SHP77 treated with DMSO at 0.1 percent for 48 hours (cell line): ENCODE measurements at places on chromosomes 2 and 18.

- DNase-seq, result no peak
These were observed 79.7 kb downstream of the RRM2 start for GRCh38 chr2:10202131-10202665.

- DNase-seq, result no peak
These were observed at the start of gene SH3RF3 for GRCh38 chr2:109128616-109129355. Gene SH3RF3, plus strand, starts transcription at chr2:109129205.

- no peak for DNase-seq
These were observed 337.3 kb downstream of the OSR1 start for GRCh38 chr2:19021100-19021476.

- DNase-seq, result no peak
These were observed 181.8 kb downstream of the MYO1B start for GRCh38 chr2:191427031-191427430.

DNA sequence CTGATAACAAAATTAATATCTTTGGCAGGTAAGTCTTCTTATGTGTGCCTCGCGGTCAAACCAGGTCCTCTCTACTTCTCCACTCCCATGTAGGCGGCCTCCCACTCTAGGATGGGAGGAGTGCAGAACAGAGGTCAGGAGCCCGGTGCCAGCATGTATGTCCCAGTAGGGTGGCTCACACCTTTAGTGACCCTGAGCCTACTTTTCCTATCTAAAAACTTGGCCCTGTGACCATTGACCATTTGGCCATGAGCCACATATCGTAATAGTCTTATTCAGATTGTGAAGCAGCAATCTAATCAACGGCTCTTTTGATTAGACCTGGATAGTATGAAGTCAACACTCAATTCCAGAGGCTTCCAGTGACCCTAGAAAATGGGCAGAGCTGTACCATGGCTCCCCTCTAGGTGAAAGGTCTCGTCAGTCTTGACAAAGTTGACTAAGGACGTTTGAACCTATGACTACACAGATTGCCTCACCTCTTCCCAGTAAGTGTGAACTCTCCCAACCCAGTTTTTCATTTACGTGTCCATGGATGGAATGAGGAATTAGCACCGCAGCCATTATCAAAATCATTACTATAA is 17.1 kb upstream of the FABP1 start:
- no peak for DNase-seq

DNA sequence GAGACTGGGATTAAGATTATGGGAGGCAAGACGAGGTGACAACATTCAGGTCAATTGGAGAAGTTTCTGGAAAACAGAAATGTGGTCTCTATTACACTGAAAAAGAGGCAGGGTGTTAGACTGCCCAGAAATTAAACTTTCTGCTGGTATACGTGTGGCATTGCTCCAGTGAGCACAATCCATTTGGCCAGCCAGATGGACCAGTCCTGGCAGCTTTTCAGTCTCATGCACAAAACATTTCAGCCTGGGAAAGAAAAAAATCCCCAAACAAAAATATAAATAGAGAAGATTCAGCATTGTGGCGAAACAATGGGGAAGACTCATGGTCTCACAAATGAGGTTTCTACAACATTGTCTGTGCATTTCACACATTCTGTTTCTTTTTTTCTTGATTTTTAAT is 113.9 kb downstream of the HNMT start:
- no peak for DNase-seq

GRCh38 chr18:33828949-33829348 is 250.9 kb downstream of the ASXL3 start:
- no peak for DNase-seq

GRCh38 chr2:128289439-128289838 is 29.2 kb downstream of the HS6ST1 start:
- no peak for DNase-seq

DNA sequence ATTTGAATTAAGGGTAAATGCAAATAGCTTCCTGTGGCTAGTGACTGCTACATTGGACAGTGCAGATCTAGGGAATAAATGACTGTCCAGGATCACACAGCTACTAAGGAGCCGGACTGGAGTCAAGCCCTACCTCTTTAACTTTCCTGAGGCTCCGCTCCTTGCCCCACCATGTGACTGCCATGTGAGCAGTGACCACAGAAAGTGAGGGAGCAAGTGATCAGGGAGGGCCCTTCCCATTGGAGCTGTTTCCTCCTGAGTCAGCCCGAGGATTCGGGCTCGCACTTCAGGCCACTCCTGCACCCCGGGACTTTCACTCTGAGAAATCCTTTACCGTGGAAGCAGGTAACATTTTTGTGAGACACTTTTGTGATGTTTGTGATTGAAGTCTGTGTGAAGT is 198.0 kb downstream of the ANKRD30B start:
- no peak for DNase-seq

- no peak for DNase-seq
These were observed 121.0 kb downstream of the MYO1B start for GRCh38 chr2:191366199-191366598.

- DNase-seq, result no peak
These were observed 56.5 kb downstream of the RASGRP3 start for GRCh38 chr2:33532966-33533365.

DNA sequence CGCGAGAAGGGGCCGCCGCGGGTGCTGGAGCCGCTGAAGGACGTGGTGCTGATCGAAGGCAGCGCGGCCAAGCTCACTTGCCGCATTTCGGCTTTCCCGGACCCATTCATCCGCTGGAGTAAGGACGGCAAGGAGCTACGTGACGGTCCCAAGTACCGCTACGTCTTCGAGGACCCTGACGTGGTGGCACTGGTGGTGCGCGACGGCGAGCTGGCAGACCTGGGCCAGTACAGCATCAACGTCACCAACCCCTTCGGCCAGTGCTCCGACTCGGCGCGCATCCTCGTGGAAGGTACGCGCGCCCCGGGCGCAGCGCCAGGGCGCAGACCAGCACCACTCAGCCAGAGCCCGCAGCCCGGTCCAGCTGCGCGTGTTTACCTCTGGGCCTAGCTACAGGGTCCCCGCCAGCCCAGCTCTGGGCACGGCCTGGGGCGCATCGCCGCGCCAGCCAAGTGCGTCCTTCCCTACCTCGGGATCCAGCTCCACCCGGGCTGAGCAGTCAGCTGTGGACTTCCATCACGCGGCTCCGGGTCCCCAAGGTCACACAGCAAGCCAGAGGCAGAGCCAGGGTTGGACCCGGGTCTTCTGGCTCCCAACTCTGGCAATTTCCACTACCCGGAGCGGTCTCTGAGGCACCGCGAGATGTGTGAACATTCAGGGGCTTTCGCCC is 1.7 kb upstream of the GMPPA start:
- DNase-seq, result no peak

DNA sequence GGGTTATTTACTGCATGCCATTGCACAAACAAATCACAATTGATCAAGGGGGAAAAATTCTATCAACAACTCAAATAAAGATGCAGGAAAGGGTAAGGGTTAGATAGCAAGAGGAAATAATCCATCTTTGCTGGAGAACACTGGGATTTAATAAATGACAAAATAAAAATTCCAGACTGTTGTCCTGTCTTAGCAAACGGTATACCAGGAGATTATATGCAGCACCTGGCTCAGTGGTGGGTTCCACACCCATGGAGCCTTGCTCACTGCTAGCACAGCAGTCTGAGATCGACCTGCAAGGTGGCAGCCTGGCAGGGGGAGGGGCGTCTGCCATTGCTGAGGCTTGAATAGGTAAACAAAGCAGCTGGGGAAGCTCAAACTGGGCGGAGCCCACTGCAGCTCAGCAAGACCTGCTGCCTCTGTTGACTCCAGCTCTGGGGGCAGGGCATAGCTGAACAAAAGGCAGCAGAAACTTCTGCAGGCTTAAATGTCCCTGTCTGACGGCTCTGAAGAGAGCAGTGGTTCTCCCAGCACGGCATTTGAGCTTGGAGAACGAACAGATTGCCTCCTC is 296.5 kb upstream of the THSD7B start:
- DNase-seq, result no peak

DNA sequence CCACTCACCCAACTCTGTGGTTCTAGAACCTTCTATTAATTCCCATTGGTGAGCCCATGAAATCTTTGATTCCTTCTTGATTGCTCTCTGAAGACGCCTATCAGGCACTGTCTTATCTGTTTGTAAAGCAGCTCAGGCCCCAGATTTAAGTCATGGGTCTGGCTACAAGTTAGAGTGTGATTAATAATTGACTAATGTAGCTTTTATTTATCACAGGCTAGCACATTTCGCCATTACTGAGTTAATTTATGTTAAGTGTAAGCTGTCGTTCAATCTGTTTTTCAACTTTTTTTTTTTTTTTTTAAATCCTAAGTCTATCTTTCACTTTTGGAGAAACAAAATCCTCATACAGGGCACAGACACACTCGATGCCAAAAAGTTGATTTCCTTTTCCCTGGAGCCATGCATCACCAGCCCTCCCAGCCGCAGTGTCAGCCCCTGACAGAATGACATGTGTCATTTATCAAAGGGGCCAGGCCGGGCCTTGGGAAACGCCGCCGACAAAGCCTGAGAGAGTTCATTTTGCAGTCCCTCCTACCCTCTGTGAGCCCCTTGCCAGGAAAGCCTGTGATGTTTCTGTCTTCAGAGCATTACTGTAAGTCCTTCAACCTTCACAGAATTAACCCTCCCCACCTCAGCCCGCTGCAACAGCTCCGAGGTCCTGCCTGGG is 15.8 kb downstream of the TSHZ1 start:
- no peak for DNase-seq

- DNase-seq, result no peak
These were observed 192.5 kb upstream of the FAM98A start for GRCh38 chr2:33791625-33792024.

DNA sequence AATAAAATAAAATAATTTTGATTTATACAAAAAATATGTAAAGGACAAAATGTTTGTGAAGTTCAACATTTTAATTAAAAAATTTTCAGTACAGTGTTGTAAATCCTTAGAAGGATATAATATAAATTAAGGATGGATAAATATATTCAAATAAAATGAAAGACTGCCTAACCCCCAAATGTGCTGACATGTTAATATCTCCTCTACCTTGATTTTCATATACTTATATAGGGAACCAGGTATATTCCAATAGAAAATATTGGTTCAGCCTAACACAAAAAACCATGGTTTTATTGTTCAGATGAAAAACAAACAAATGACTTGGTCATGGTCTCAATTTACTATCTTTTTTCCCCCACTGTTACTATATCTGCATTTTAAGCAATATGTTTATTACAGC is 7.3 kb downstream of the TMEM17 start:
- DNase-seq, result no peak

- DNase-seq, result peak; percentile 92
These were observed 4.7 kb upstream of the KCNK3 start for GRCh38 chr2:26687801-26688200.

- no peak for DNase-seq
These were observed 209.6 kb downstream of the HDAC4 start for GRCh38 chr2:239190921-239191885.

GRCh38 chr2:229660951-229661350 is 53.4 kb downstream of the DNER start:
- DNase-seq, result no peak

DNA sequence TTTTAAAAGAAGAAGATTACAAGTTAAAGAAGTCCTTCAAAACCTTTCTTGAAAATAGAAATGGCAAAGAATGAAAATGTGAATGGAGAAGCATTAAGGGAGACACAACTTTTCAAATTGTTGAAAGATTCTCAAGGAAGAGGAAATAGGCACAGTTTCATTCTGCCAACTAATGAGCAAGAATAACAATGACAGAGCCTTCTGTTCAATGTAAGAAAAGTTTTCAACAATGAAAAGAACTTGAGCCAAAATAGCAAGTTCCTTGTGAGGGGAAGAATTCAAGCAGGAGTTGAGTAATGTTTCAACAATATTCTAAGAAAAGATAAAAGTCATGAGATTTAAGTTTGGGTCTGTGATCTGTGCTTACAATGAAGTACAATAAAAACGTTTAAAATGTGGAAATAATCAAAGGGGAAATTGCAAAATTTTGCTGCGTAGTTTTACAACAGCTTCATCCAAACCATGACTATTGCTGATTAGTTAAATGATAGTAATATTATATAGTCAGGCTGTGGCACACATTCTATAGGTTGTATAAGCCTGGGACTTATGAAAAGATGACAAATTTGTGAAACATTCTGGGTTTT is 122.6 kb downstream of the METTL4 start:
- no peak for DNase-seq

DNA sequence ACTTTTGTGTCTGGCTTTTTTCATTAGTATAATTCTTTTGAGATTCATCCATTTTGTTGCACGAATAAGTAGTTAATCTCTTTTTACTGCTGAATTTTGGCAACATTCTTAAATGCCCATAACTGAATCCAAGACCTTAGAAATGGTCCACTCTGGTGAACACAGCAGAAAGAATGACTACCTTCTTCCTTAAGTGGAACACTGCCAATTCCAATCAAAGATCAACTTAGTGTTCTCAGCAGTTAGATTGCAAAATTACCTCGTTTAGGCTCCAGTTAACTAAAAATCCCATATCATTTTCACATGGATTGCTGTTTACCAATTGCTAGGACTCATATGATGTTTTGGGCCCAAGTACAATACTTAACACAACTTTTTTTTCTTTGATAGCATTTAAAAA is 59.9 kb downstream of the MDH1 start:
- DNase-seq, result no peak

GRCh38 chr2:172484706-172485105 is 57.3 kb downstream of the ITGA6 start:
- no peak for DNase-seq

DNA sequence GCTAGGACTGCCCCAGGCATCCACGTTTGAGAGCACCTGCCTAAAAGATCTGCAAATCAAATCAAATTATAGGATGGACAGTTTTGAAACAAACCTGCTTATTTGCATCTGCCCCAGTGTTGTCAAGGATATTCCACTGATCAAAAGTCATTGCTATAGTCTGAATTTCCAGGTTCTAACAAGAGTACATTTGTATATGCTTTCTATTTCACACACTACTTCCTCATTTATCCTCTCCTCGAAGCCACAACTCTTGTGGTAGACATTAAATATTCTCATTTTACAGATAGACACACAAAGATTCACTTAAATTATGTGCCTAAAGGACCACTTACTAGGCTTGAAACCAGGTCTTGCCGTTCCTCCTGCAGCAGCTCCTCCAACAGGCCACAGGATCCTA is 11.9 kb upstream of the TET3 start:
- no peak for DNase-seq

DNA sequence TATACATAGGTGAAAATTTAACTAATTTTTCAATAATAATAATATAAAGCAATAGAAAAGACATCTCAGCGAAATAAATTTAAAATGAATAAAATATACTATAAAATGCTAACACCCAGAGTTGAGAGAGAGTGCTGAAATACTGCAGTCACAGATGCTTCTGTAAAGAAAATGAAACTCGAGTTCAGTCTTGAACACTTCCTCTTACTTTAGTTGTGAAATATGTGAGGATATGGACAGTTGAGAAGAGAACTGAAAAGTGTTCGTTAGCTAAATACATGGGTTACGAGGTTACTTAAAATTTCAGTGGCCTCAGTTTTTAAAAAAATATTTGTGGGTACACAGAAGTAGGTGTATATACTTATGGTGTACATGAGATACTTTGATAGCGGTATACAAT is 106.8 kb downstream of the DNAH7 start:
- no peak for DNase-seq

GRCh38 chr2:192254444-192254843 is 59.7 kb upstream of the TMEFF2 start:
- no peak for DNase-seq
